ENCODE measurements at places on chromosomes 5 and 9.

GRCh38 chr9:116274293-116274692 lies 120.7 kb downstream of the PAPPA start:
- DNase-seq: no peak

DNA sequence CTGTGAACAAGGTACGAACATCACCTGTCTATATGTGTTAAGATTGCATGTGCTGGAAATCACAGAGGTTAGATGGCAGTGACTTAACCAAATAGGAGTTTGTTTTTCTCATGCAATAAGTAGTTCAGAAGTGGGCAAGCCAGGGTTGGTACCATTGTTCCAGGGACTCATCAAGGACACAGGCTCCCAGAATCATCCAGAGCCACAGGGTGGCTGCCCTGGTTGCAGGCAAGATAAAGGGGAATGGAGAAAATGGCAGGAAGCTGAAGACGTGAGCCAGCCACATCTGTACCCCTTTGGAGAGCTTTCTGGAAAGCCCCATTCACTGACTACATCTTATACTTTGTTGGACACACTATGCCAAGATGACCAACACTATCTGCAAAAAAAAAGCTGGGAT lies 126.0 kb upstream of the IL12B start:
- DNase-seq: no peak

GRCh38 chr9:115643948-115644727 lies 509.5 kb upstream of the PAPPA start:
- no peak for DNase-seq

- DNase-seq: no peak
Measured at GRCh38 chr5:74380193-74380592, 260.3 kb downstream of the ENC1 start.
